ENCODE measurements at places on chromosomes 4 and X. TPM values are rescaled to one million over a fixed set of nuclear protein-coding genes. Genes with fewer than 3 reads are reported as not detected.

Gene GPR78
- total RNA-seq: 0.31 TPM

DNA sequence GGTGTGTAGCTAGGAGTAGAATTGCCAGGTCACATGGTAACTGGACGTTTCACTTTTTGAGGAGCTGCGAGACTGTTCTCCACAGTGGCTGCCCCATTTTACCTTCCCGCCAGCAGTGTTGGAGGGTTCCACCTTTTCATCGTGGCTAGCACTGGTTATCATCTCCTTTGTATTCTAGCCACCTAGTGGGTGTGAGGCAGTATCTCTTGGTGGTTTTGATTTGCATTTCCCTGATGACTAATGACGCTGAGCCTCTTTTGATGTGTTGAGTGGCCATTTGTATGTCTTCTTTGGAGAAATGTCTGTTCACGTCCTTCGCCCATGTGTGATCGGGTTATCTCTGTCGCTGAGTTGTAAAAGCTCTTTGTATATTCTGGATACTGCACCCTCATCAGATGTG is 10.6 kb downstream of the ABCD1 start:
- DNase-seq: no peak

Gene ACTRT1
- total RNA-seq: not detected

GRCh38 chr4:55364691-55365344 is 18.8 kb downstream of the SRD5A3 start:
- DNase-seq: no peak

Gene ATP2B3
- 0.11 TPM for total RNA-seq

Gene ARX
- 5.8 TPM for total RNA-seq

Data from progenitor cell of endocrine pancreas (in vitro differentiated cells).